ENCODE measurements at places on chromosomes 13 and 19.

DNA sequence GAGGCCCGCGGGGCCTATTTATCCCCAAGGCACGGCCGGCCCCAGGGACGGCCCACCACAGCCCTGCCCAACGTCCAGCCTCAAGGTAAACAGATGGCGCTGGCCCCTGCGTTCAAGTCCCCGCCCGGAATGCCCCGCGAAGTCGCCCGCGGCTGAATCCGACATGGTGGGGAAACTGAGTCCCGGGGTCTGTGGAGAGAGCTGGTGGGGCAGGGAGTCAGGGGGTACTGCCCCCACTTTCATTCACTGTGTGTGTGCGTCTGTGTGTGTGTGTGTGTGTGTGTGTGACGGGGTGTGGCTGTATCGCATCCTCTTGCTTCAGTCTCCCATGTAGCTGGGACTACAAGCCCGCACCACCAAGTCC, 192 bp upstream of the COMP start:
- no peak for DNase-seq

GRCh38 chr13:41162151-41162550, 29.5 kb upstream of the KBTBD6 start:
- no peak for DNase-seq

DNA sequence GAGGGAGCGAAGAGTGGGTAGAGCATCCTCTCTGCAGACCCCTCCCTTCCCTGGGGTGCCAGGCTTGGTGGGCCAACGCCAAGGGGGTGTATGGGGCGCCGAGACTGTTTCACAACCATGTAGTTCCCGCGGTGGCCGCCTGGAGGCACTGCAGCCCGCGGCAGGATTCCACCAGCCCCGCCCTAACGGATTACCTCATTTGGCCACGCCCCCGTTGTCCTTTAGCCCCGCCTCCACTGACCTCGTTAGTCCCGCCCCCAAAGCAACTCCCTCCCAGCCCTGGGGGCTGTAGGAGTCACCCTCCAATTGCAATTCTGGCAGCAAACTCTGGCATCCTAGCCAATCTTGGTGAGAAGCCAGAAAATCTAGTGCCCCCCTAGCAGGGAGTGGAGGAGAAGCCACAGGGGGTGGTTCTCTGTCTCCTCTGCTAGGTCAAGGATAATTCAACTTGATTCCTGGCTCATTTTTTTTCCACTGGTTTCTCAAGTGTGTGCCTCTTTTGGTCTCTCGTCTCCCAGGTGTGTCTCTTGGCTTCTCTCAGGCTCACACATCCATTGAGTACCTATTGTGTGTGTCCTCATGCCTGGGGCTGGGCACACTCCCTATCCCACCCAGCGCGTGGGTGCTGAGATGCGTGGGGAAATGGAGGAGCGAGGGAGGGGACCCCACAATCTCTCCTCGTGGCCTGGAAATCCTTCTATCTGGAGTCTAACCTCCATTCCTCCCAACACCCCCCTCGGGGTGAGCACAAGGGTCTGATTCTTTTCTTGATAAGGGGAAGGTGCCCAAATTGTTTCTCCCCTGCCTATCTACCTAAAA, 2.0 kb downstream of the OLFM2 start:
- DNase-seq: peak; percentile 77

DNA sequence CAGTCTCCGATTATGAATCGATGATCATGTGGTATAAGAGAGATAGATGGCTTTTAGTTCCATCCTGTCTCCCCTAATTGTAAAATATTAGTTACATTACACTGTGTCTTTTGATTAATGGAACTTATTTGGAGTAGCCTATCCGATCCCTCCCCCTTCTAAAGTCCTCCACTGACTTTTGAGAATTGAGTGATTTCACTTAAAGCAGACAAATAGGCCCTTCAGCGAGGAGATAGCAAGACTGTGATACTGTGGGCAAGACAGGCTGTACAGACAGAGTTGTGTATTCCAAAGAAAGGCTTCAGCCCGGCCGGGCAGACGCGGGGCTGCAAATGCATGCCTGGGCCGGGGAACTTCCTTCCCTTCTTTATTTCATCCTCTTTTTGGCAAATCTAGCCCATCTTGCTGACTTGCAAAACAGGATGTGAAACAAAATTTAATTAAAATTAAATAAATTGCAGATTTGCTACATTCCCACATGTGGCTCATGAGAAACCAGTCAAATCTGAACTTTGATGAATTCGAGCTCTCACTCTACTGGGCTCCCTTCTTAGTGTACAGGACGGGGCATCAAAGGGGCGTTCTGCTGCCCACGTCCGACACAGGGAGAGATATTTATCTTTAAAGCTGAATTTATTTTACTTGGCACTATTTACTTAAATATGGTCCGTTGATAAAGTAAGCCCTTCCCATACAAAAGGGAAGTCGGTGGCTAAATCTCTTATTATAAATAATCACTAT, 314.8 kb downstream of the ZNF536 start:
- DNase-seq: no peak

DNA sequence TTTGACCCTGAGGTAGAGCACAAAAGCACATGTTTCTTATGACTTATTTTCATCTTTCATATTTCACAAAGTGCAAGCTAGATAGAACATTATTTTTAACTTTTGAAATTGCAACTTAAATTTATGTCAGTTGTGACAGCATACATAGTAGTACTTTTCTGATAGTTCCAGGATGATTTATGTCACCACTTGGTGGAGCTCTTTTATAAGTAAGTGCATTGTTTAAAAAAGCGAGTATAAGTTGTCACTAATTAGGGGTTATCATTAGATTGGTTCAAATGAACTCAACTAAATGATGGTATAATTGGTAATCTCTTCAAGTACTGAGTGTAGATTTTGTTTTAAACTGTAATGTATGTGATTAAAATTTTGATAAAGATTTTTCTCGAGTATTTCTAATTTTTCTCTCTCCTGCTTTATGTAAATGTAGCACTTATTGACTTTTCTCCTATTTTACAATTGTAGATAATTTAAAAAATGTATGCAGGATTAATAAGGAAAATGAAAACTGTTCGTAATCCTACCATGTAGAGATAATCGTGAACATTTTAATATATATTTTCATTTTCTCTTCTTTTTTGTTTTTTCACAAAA, 31.1 kb downstream of the RB1 start:
- DNase-seq: peak; percentile 61

DNA sequence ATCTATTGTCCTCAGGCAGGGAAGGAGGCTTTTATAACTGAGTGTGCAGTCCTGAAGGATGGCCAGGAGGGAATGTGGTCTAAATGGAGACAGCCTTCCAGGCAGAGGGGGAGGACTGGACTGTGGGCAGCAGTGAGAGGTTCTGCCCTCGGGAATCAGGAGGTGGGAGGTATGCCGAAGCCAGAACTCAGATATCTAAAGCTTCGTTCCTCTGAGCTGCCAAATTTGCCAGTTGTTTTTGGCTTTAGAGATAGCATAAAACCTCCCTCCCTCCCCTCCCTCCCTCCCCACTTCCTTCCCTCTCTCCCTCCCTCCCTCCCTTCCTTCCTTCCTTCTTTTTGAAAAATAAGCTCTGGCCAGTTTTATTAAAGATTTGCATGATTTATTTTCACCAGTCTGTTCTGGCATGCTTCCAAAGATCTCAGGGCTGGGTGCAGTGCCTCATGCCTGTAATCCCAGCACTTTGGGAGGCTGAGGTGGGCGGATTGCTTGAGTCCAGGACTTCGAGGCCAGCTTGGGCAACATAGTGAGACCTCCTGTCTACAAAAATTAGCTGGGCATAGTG, 2.4 kb downstream of the MEDAG start:
- no peak for DNase-seq

GRCh38 chr13:95049772-95050171, 251.5 kb downstream of the ABCC4 start:
- no peak for DNase-seq

DNA sequence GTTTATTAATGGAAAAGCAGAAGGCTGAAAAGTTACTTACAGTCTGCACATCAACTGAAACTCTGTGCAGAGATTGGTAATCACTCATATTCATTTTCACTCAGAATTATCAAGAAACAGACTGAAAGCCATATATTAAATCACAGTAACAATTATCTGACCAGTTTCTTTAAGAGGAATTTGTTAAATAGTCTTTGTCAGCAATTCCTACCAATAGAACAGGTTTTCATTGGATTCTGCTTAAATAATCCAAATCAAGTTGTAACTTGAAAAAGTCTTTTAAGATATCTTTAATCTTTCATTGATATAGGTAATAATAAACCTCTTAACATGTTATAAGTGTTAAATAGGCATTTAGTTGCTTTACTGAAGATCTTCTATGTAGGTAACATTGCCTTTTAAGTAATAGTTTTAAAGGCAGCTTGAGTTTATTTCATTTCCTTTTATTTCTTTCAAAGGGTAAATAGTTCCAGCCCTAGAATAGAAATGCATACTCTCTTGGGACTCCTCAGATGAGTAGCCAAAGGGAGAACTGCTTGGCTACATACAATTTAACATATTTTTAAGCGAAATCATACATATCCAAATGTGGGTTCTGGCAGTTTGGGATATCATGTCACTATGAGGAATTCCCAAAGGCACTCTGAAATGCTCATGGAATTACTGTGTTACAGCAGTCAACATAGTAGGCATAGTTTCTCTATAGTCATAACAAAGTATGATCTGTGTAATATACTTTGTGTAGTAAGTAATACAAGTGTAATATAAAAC, 326.0 kb upstream of the SPRY2 start:
- peak; percentile 54 for DNase-seq

- no peak for DNase-seq
Measured at GRCh38 chr13:65264066-65264465, 1966.1 kb downstream of the PCDH9 start.

GRCh38 chr19:33400856-33401682, 27.6 kb downstream of the CEBPG start:
- DNase-seq: no peak

DNA sequence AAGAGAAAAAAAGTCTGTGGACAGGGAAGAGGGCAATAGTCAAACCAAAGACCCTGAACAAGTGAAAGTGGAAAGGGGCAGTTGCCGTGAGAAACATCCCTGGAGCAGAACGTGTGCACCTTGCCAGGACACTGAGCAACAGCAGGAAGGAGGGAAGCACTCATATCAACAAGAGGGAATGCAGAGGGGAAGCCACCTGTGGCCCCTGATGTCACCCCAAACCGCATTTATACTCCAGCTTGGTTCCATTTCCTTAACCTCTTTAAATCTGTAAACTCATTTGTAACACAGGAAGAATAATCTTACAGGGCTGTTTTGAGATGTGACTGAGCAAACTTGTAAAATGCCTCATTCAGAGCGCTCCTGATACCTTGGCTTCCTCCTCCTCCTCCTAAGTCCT, 698.8 kb downstream of the DIAPH3 start:
- no peak for DNase-seq

- no peak for DNase-seq
Measured at GRCh38 chr19:30519607-30520205, 147.5 kb downstream of the ZNF536 start.

DNA sequence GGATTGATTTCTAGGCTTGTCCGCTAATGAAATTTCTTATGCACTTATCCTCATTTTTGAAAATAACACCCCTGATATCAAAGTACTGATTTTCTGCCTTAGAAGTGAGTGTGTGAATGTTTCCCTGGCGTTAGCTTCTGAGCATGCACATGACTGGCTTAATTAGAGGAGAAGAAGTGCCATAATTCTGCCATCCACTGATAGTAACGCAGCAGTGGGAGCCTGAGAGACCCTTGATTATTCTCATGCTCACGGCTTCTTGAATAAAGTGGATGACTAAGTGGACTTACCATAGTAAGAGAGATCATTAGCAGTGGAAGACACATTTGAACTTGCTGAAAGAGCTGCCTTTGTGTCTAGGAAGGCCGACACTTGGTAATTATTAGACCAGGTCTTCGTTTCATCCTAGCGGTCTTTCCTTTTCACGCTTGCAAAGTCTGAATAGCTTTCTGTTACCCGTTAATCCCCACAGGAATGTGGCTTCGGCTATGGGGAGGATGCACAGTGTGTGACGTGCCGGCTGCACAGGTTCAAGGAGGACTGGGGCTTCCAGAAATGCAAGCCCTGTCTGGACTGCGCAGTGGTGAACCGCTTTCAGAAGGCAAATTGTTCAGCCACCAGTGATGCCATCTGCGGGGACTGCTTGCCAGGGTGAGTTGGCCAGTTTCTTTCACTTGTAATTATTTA, 45.3 kb downstream of the TNFRSF19 start:
- no peak for DNase-seq

DNA sequence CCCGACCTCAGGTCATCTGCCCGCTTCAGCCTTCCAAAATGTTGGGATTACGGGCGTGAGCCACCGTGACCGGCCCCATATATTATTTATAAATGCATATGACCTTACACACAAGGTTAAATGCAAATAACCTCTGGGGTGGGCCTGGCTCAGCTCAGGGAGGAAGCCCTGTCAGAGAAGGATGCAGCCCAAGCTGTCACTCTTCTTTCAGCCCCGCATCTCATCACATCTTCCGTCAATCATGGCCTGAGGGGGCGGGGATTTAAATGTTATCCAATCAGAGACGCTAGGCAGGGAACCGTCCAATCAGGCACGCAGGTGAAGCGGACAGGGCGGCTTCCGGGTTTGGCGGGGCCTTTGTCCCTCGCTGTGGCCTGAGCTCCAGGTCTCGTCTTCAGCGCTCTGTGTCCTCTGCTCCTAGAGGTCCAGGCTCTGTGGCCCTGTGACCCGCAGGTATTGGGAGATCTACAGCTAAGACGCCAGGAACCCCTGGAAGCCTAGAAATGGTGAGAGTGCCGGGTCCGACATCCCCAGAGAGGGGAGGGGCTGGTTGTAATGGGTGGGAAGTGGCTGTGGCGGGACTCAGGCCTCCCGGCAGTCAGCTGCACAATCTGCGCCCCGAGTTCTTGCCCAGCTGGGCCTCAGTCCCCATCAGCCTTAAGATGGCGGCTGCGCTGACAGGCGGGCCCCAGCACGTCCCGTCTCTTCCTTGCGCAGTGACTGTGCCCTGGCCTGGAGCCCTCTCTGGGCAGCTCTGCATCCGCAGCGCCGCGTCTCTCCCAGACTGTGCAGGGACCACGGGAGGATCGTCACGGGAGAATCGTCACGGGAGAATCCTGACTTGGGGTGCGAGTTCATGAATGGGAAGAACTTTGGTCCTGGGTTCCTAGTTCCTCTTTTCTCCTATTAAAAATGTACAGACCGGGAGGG, at the start of gene ZNF430:
Gene ZNF430, plus strand, starts transcription at position 360 of the 930 bp plus-strand sequence. Its CDS starts 144 bp downstream, at position 504.
- DNase-seq: peak; percentile 94

DNA sequence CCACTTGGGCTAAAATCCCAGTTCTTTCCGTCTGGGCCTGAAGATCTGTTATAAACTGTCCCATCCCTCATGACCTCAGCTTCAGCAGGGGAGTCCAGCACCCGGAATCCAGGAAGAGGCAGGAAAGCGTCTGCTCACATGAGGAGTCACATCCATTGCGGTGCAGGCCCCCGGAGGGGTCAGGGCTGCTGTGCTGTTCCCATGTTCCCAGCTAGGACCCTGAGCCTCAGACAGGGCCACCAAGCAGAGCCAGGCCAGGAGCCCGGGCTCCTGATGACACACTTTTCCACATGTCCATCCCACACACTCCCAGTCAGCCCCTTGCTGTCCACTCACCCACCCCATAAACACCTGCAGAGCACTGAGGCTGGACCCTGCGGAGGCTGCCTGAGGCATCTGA, 45.3 kb upstream of the VSTM2B start:
- DNase-seq: no peak

All from cardiac muscle cell (in vitro differentiated cells and primary cell).